ENCODE measurements at places on chromosomes 16 and 17. TPM values are rescaled to one million over a fixed set of nuclear protein-coding genes. Genes with fewer than 3 reads are reported as not detected.

GAN gene
- 8.5 TPM for total RNA-seq

SDR42E1 gene
- 0.66 TPM for total RNA-seq

MEIOC gene
- under 0.01 TPM for total RNA-seq

TXNL4B gene
- total RNA-seq = 6.7 TPM

NPIPA2 gene
- 0.45 TPM for total RNA-seq

ITGB3 gene
- 54.6 TPM for total RNA-seq

SLC52A1 gene
- under 0.01 TPM for total RNA-seq

ZNF18 gene
- 6.3 TPM for total RNA-seq

SP6 gene
- 0.66 TPM for total RNA-seq

MRPL45 gene
- total RNA-seq = 34.2 TPM

VMO1 gene
- total RNA-seq = 0.19 TPM

FMNL1 gene
- total RNA-seq = 0.94 TPM

FBXW10B gene
- total RNA-seq = 0.09 TPM

CTU2 gene
- 24.8 TPM for total RNA-seq

KRTAP16-1 gene
- not detected for total RNA-seq

TP53I13 gene
- total RNA-seq = 23.3 TPM

CORO6 gene
- 2.4 TPM for total RNA-seq

AIPL1 gene
- total RNA-seq = not detected

AATF gene
- total RNA-seq = 31.4 TPM

FOXN1 gene
- not detected for total RNA-seq

KRT31 gene
- total RNA-seq = not detected

TEKT5 gene
- not detected for total RNA-seq

PPY gene
- total RNA-seq = not detected

MYH1 gene
- not detected for total RNA-seq

CDH3 gene
- under 0.01 TPM for total RNA-seq

DHRS7C gene
- total RNA-seq = not detected

XAF1 gene
- total RNA-seq = 16.7 TPM

SEC14L5 gene
- total RNA-seq = not detected

HSPB9 gene
- total RNA-seq = not detected

MYH3 gene
- 0.45 TPM for total RNA-seq

TBC1D3D gene
- 0.47 TPM for total RNA-seq

PYCARD gene
- total RNA-seq = 43.1 TPM

PRR35 gene
- not detected for total RNA-seq

TOX3 gene
- total RNA-seq = not detected

OR1D2 gene
- not detected for total RNA-seq

CACNG5 gene
- not detected for total RNA-seq

GPR179 gene
- not detected for total RNA-seq

EFCAB13 gene
- 4.0 TPM for total RNA-seq

C16orf46 gene
- 0.18 TPM for total RNA-seq

ZNF778 gene
- 11.0 TPM for total RNA-seq

RAB26 gene
- 1.3 TPM for total RNA-seq

PRMT7 gene
- total RNA-seq = 32.8 TPM

SLC7A6 gene
- 31.0 TPM for total RNA-seq

IRX5 gene
- total RNA-seq = 0.85 TPM

KRTAP2-1 gene
- total RNA-seq = not detected

ANKRD40CL gene
- not detected for total RNA-seq

MPG gene
- 138 TPM for total RNA-seq

SCIMP gene
- not detected for total RNA-seq

OR4D1 gene
- total RNA-seq = not detected

TEX14 gene
- total RNA-seq = under 0.01 TPM

KCNJ16 gene
- total RNA-seq = under 0.01 TPM

SCNN1B gene
- under 0.01 TPM for total RNA-seq

CD19 gene
- total RNA-seq = not detected

TAT gene
- not detected for total RNA-seq

FNDC8 gene
- not detected for total RNA-seq

OR1E2 gene
- total RNA-seq = not detected

CTRB2 gene
- total RNA-seq = not detected
